ENCODE measurements at places on chromosomes 3 and 15.

- peak; percentile 4 for DNase-seq
Observed at GRCh38 chr3:50405249-50405648, 45.9 kb upstream of the TMEM115 start.

- no peak for DNase-seq
Observed at GRCh38 chr3:11610044-11610671, 33.6 kb downstream of the VGLL4 start.

GRCh38 chr3:175246766-175247165 is 387.6 kb downstream of the NAALADL2 start:
- no peak for DNase-seq

- no peak for DNase-seq
Observed at GRCh38 chr3:171939578-171939977, 96.4 kb downstream of the TMEM212 start.

GRCh38 chr3:56969851-56970250 is 90.6 kb upstream of the SPATA12 start:
- no peak for DNase-seq

DNA sequence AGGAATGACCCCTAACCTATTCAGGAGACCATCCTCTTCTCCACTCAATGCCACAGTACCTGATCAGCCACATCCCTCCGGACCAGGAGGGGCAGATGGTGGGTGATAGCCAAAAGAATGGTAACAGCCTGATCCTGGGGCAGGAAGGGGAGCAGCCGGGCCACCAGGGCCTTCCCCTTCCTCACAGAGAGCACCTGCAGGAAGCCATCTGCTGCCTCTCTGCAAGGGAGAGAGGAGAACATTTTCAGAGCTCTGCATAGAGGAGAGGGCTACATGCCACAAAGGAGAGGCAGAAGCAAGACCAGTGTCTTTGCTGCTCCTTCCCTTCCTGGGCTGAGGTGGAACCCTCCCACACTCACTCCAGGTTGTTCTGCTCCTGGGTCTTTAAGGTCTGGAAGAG is 5.5 kb upstream of the SPG11 start:
- no peak for DNase-seq

- DNase-seq, result no peak
Observed at GRCh38 chr3:157531771-157532170, 28.6 kb upstream of the VEPH1 start.

DNA sequence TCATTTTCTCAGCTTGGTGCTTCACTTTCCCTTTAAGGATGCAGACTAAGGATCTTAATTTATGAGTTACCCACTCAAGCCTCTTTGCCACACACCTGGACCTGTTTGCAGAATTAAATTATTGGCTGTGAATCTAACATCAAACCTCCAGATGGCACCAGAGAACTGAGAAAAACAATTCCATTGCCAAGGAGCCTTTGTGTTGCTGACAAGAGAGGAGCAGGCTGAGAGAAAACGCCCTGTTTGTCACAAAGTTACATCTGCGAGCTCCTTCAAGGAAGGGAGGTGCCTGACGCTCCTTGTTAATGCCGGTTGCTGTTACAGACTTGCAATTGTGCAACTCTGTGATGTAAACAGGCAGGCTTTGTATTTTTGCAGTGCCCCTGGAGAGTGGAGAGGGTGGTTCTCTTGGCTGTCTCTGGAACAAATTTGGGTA is 36.3 kb upstream of the TMC3 start:
- peak; percentile 54 for DNase-seq

- DNase-seq, result no peak
Observed at GRCh38 chr3:40841570-40842109, 316.9 kb downstream of the ZNF621 start.

DNA sequence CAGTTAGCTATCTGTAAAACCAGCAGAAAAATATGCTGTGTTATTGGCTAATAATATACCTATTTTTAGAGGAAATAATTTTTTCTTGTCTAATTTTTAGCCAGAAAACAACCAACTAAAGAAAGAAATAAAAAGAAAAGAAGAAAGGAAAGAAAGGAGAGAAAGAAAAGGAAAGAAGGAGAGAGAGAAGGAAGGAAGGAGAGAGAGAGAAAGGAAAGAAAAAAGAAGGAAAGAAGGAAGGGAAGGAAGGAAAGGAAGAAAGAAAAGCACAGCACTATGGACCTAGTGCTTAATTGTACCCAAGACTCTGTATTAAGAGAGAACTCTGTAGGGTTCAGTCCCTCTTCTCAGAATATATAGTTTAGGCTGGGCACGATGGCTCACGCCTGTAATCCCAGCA is 3.3 kb upstream of the PAQR9 start:
- DNase-seq, result no peak

GRCh38 chr15:92904722-92905571 is 4.8 kb downstream of the CHD2 start:
- no peak for DNase-seq

- no peak for DNase-seq
Observed at GRCh38 chr15:89815769-89816168, 1.1 kb upstream of the ANPEP start.

DNA sequence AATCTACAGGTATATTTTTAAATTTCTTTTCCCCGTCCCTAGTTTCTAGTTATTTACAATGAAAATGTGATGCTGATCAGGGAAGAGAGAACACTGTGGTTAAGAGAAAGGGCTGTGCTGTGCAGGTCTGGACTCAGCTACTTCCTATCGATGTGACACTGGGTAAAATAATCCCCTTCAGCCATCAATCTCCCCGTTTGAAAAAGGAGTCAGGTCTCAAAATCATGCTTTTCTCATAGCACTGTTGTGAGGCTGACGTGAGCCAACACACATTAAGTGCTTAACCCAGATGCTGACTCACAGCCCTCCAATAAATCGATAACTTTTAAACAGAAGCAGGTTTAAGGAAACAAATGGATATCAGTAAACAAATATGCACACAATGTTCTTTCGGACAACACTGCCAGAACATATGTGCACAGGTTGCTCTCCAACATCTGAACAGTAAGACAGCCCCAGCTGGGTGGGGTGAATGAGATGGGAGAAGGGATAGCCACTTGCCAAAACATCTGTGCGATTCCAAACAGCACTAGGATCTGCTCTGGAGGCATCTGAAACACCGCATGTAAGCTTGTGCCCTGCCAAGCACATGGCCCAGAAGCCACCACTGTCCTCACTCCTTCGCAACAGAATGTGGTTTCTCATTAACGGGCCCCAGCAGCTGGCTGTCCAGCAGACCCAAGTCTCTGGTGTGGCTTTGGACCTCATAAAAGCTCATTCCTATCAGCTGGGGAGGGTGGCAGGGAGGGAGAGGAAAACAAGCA is 143.2 kb upstream of the PRICKLE2 start:
- DNase-seq, result no peak

- no peak for DNase-seq
Observed at GRCh38 chr3:46604127-46604526, 8.2 kb upstream of the FAM240A start.

DNA sequence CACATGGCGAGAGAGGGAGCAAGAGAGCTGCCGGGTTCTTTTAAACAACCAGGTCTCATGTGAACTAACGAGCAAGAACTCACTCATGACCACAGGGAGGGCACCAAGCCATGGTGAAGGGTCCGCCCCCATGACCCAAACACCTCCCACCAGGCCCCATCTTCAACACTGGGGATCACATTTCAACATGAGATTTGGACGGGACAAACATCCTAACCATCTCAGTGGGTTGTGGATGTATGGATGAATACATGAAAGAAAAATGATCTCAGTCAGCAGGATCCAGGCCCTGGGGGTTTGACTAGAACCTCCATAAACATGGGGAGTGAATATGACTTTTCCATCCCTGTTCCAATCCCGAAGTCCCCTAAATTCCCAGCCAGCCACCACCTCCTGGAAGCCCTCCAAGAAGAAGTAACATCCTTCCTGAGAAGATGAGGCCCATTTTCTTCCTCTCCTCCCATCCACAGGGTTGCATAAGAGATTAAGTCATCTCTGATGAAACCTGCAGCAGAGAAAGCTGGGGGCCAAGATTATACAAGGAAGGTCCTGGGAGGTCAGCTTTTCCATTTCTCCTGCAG is 9.5 kb downstream of the CAV3 start:
- no peak for DNase-seq

GRCh38 chr3:109093561-109093960 is 24.4 kb downstream of the MORC1 start:
- DNase-seq, result no peak

DNA sequence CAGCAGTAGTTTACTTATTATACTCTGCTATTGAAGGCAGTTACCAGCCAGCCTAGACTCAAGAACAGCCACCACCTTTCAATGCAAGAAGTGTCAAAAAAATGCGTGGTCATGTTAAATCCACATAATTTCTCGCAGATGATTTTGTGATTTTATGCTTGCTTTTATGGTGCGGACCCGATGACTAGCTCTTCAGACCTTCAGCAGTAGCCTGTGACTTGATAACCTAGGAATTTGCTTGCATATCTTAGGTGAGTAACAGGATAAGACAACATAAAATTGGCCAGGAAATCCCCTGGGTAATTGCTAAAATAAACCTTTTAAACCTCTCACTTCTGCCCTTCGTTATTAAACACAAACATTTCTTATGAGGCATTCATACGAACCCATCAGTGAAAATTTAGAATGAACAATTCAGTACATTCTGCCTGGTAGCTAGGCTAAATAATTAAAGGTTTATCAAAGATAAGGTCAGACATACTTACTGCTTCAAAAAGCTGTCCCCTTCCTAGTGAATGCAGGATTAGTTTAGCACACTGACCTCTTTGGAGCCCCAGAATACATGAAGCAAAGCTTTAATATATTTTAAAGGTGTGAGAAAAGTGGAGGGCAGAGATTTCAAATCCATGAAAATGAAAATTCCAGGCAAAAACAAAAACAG is 798.8 kb downstream of the OTOL1 start:
- no peak for DNase-seq

DNA sequence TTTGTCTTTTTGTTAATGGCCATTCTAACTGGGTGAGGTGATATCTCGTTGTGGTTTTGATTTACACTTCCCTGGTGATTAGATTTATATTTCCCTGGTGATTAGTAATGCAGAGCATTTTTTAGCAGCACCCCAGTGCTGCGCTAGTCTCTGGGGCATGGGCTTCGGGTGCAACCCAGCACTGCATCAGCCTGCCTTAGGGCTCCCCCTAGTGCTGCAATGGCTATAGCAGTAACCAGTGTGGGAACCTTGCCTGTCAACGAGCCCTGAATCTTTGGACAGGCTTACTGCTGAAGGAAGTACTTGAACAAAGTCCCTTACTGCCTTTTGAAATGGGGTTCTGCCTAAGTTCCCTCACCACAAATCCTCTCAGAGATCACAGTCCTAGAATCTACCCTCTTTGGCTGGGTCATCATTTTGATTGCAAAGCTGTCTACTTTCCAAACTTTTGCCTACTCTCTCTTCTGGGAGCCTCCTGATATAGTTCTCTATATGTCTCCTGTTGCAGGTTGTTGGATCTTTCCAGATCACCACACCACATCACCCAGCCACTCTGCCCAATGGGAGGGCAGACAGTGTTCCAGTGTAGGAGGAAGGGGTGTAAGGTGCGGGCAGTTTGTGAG is 79.2 kb upstream of the CCNL1 start:
- DNase-seq, result peak; percentile 11

GRCh38 chr15:69225355-69226022 is 65.1 kb downstream of the GLCE start:
- no peak for DNase-seq

DNA sequence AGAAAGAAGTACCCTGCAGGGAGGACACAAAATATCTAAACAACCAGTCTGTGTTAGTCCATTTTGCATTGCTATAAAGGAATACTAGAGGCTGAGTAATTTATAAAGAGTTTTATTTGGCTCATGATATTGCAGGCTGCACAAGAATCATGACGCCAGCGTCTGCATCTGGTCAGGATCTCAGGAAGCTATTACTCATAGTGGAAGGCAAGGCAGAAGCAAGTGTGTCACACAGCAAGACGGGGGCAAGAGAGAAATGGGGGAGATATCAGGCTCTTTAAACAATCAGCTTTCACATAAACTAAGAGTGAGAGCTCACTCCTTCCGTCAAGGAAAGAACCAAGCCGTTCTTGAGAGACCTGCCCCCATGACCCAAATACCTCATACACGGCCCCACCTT is 614.8 kb downstream of the ZIC1 start:
- DNase-seq, result no peak

GRCh38 chr15:65081758-65082157 is 5.2 kb downstream of the KBTBD13 start:
- DNase-seq, result no peak

DNA sequence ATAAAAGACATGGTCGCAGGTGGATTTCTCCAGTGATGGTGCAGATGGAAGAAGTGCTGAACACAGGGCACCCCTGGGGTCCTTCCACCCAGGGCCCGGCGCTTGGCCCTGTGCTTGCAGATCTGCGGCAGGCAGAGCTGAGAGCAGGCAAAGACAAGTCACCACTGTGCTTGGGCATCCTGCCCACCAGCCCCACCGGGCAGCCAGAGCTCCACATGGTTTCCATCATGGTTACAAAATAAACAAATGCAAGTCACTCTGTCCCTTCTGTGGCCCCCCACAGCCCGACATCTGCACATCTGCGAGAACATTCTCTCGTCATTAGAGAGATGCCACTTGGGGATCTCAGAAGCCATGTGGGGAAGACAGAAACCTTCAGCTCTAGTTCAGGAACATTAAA is 37.6 kb upstream of the SFMBT1 start:
- no peak for DNase-seq

GRCh38 chr15:94638183-94638582 is 406.8 kb downstream of the MCTP2 start:
- DNase-seq, result no peak

DNA sequence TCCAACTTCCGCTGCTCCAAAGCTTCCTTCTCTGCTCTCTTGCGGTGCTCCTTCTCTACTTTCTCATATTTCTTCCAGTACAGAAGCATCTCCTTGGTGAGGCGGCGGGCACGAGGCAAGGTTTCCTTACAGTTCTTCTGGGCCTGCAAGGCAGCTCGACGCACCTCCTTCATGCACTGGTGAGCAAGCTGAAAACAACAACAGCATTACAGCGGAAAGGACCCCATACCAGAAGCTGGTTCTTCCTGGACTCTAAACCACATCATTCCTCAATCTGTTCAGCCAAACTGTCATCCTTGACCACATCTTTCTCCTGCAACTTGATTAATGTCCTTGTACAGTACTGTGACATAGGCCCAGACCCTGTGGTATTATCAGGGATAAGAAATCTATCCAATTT is 36.4 kb downstream of the INO80 start:
- DNase-seq, result no peak

DNA sequence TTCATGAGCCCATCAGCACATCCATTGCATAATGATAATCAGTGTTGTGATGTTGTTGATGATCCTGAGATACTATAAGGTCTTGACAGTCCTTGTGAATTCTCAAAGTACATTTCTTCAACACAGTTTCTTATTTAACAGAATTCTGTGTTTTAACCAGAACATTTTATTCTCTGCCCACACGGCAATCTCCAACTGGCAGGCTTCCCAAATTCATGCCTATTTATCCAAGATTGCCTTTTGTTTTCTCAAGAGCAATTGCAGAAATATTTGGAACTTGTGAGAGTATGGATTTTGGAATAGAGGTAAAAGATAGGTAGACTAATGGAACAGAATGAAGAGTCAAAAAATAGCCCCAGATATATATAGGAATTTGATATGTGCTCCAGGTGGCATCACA is 116.0 kb downstream of the UACA start:
- no peak for DNase-seq
